Sciatic nerve (tissue), 2 donors: ENCODE measurements at places on chromosomes 6 and 20. TPM values are rescaled to one million over a fixed set of nuclear protein-coding genes. Genes with fewer than 3 reads are reported as not detected.
A peak's percentile ranks its signal among the peaks of the same experiment; 100 is the strongest.

GRCh38 chr6:13830803-13831202 lies 16.4 kb upstream of the MCUR1 start:
- DNase-seq, result no peak

GRCh38 chr6:118743746-118744145 lies 92.4 kb upstream of the CEP85L start:
- no peak for DNase-seq

The IP6K3 gene
- 0.31 TPM for total RNA-seq

The CGA gene
- not detected for total RNA-seq

DNA sequence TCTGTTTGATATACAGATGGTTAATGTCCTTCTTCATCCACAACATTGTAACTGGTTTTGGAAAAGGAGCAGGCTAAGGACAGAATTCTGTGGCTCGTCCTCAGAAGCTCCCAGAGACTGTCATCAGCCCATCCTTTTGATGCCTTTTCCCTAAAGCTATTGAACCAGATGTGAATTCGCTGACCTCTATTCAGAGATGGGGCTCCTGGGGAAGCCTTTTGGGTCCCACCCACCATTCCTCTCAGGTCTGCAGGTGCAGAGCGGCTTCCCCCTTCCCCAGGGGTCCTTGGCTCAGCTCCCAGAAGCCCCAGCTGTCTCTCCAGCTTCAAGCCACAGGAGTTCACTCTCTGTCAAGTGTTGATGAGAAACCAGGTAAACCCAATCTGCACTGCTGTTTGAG lies 191.7 kb downstream of the SMOC2 start:
- DNase-seq, result no peak

The FAM209B gene
- total RNA-seq, result not detected

The TFAP2B gene
- not detected for total RNA-seq

- DNase-seq, result no peak
Measured at GRCh38 chr6:85092226-85092625, 327.8 kb upstream of the TBX18 start.

DNA sequence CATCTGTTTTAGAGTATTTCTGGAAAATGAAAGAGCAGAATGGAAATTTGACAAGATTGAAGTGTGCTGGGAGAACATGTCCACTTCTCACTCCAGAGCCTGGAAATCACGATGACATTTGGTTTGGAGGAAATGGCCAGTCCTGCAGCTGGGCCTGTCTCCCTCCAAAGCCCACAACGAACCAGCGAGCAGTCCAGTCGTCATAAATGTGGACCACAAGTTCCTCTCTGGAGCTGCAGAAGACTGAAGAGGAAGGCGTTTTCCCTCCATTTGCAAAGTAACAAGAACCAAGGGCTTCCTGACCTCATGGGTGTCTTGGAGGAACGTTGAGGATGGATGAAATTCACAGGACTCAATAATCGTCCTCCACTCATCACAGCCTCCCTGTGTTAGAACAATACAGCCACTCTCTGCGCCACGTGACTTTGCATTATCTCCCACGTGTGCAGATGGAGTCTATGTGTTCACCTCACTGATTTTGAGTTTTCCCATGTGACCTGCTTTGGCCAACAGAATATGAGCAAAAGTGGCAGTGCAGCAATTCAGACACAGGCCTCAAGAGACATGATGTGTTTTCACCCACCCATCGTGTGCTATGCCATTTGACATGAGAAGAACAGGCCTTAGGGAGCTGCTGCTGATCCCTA lies 9.1 kb upstream of the SPATS1 start:
- no peak for DNase-seq

GRCh38 chr20:50776122-50776817 lies 18.6 kb upstream of the BCAS4 start:
- peak; percentile 47 for DNase-seq

- DNase-seq, result no peak
Measured at GRCh38 chr6:71290611-71291010, 2.0 kb downstream of the OGFRL1 start.

The SLC22A16 gene
- 0.22 TPM for total RNA-seq

- no peak for DNase-seq
Measured at GRCh38 chr6:144075187-144075586, 20.2 kb downstream of the SF3B5 start.

DNA sequence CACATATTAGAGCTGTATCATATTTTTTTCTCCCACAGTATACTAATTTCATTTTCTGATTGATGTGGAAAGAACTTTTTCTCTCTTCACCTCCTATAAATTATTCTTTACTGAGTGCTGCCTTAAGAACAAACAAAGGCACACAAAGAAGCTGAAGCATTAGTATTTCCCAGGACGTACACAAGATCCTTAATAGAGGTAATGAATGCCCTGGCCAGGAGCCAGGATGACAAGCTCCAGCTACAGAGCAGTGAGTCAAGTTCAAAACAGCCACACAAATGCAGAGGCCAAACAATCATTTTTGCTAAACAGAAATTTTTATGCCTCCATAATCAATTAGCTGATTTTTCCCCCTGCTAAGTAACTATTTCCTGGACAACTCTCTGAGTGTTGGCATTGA lies 639.6 kb downstream of the EPHA7 start:
- DNase-seq, result peak; percentile 63

The EDN1 gene
- 35.0 TPM for total RNA-seq

DNA sequence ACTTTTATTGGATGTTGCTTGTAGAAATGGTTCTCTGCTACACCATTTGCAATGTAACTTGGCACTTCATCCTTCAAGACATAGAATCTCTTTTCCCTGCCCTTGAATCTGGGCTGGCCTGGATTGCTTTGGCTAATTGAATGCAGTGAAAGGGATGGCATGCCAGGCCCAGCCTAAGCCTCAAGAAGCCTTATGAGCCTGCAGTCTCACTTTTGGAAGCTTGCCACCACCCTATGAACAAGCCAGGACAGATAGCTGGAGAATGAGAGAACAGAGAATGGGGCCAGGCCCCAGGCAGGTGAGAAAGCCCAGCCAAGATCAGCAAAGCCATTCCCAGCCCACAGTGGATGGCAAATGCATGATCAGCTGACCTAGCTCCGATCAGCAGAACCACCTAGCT lies 350.7 kb upstream of the RNF24 start:
- DNase-seq, result no peak

The VIP gene
- total RNA-seq, result 1.9 TPM

- DNase-seq, result peak; percentile 50
Measured at GRCh38 chr20:25281541-25281991, 33.7 kb downstream of the PYGB start.

The SEL1L2 gene
- not detected for total RNA-seq

GRCh38 chr20:17612287-17612991 lies 42.6 kb downstream of the DSTN start:
- DNase-seq, result no peak

The ID4 gene
- 37.0 TPM for total RNA-seq

- no peak for DNase-seq
Measured at GRCh38 chr6:56386717-56387116, 139.3 kb upstream of the COL21A1 start.

GRCh38 chr6:15527838-15528617 lies 134.8 kb downstream of the DTNBP1 start:
- no peak for DNase-seq

GRCh38 chr6:6823568-6824224 lies 235.2 kb downstream of the LY86 start:
- no peak for DNase-seq

DNA sequence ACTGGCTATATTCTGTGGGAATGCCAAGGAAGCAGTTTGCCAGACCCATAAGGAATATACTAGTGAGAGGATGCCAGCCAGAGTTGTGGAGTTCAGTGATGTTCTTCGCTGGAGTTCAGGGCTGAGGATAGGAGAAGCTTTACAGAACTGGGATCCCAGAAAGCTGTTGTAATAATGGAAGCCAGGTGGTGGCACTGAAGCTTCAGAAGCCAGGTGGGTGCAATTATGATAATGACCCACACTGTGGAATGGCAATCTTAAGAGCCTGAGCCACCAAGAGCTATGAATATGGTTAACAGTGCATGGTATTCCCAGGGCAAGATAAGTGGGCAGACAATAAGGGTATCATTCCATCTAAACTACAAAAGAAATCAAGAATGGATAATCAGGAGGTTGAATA lies 25.1 kb upstream of the ENPP1 start:
- no peak for DNase-seq

The C6orf118 gene
- not detected for total RNA-seq
